Neural crest cell (in vitro differentiated cells): ENCODE measurements at places on chromosomes 4 and X. TPM values are rescaled to one million over a fixed set of nuclear protein-coding genes. Genes with fewer than 3 reads are reported as not detected.

DNA sequence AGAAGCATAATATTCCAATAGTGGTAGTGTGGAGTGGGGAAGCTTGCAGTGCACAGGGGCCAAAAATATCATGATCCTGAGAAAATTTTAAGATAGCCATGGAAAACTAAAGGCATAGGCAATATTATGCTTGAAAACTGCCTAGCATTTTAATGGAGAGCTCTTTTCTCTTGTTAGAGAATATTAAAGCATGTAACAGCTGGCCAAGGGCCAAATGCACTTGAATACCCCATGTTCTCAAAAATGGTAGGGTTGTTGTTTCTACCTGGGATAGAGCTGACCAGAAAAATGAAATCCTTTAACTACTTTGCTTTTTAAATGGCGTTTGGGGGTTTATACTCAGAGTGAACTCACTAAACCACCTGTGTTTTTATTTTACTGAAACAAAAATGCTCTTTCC lies 739.6 kb upstream of the SLIT2 start:
- no peak for DNase-seq

GRCh38 chr4:111618908-111619307 lies 526.3 kb upstream of the FAM241A start:
- no peak for DNase-seq

DNA sequence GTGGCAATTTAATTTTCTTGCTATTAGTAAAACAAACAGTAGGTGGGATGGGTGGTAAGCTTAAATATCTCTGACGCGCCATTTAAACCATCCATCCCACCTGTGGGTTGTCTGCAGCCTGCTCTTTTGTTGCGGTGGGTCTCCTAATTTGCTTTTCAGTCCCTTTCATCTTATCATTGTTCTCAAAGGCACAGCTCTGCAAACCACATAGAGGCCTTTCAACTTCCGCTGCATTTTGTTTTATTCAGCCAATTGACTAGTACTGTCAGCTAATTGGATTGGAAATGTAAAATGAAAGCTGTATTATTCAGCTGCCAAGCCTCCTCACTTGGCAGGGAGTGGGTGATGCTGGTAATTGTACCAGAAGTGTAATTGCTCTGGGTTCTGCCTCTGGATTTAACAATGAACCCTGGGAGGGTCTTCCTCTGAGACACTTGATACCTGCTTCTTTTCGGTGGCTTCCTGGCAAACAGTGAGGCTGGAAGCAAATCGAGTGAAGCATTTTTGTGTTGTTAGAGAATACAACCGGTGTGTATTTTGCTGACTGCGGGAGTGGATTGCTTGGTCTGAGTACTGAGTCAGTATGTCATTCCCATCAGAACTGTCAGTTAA lies 165.6 kb downstream of the FRAS1 start:
- no peak for DNase-seq

DNA sequence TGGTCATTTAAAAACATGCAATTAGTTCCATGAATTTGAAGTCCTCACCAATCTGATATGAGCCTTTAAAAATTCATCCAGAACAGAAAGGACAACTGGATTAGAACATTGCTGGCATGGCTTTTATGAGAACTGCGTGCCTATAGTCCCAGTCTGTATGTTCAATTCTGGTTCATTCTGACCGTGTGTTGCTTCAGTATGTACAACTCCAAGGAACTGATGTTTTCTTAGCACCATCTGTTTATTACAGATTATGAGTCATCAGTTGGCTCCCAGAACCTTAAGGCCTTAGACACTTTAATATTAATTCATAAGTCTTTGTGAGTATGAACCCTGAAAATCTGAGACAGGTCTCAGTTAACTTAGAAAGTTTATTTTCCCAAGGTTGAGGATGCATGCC lies 115.0 kb downstream of the CEP44 start:
- no peak for DNase-seq

GRCh38 chr4:4315461-4316149 lies 25.6 kb downstream of the ZBTB49 start:
- DNase-seq = no peak

DNA sequence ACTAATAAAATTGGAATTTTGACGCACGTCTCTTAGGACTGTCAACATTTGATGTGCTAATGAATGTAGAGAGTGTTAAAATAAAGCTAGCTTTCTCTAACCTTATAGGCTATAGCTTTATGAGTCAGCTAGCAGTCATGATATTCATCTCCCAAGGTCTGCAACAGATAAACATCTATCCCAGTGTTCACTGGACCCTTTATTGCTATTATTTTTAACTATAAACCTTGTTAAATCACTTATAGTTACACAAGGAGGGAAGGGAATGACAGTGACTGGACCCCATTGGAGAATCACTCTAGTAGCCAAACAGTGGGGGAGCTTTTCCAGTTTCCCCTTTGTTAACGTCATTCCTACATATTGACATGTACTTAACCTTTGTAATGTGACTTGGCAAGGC lies 67.9 kb upstream of the SHISA3 start:
- no peak for DNase-seq

RPS6KA6 gene
- 7.8 and 8.8 TPM in 2 replicates for total RNA-seq

DNA sequence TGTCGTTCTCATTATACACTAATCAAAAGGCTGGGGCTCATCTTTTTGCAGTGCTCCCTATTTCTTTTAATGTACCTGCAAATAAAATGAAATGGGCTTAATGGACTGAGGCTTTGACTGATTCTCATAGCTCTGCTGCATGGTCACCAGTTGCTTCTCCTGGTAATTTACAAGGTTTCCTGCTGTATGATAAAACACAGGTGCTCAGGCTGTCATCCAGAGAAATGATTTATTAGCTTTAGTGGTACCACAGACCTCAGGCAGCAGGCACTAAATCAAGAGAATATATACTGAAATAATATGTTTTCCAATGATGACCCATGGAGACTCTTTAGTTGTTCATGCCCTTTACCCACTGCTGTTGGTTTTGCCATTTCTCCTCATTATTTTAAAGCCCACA lies 137.7 kb downstream of the C4orf33 start:
- DNase-seq = no peak

TSPAN5 gene
- 25.0 and 26.3 TPM in 2 replicates for total RNA-seq

- no peak for DNase-seq
These were observed 555.6 kb downstream of the PPARGC1A start for GRCh38 chr4:23333946-23334878.

DNA sequence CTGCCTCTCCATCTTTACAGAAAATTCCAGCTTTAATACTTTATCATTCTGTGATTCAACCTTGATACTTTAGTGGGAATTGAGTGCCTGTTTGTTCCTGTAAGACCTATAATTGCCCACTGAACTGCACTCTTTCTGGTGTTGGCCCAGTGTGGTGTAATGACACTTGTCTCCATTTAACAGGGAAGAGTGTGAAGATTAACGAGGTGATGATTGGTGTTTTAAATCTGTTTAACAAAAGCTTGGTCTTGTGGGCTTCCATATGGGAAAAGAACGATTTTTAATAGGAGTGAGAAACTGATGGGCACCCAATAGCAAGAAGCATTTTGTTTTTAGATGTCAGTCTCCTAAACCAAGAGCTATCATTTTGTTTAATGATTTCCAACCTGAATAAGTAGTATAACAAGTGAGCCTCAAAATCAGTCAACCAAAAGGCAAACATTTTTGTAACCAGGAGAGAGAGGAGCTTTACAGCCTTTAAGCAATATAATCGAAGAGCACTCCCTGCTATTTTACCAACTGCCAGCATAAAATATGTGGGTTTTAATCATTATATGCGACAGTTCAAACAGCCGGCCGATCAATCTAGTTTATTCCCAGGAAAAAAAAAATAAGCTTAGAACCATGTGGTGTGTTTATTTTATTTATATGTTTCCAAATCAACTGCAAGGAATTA lies 50.2 kb downstream of the SUPT20HL1 start:
- DNase-seq = no peak

DNA sequence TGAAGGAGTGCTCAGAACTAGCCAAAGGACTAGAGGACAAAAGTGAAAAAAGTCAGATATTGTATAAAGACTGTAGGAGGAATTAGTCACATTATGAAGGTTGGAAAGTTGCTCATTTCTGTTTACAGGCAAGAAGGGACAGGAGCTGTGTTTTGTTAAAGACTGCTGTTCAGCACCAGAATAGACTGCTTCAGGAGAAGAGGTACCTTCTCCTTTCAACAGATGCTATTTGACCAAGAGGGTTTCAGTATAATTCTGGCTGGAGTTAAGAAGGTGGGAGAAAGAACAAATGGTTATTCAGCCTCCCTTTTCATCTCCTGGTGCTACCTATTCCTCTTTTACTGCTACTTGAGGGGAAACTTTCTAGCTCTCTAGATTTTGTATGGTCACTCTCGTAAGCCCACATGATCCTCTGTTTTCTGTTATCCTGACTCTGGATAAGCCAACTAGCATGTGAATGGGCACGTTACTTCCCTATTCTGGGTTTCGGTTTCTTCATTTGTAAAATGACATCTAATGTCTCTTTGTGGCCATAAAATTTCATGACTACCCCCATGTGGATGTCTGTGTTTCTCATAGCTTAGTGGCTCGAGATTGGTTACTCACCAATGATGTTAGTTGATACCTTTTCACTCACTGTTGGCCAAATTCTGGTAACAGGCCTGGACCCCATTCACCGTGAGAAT lies 68.9 kb downstream of the SH2D1A start:
- no peak for DNase-seq

DNA sequence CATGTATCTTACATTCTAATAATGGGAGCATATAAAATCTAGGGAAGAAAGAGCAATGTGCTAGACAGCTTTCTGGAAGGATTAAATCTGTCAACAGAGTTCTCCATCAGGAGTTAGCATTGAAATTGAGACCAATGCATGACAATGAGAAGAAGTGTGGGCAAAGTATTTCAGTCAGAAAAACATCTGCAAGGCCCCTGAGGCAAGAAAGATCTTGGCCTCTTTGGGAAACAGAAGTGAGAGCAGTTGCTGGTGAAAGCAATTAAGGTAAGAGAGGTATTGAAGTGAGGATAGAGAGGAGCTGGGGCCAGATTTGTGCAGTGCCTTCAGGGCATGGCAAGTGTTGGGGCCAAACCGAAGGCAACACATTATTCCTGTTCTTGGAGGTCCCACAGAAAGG lies 999.1 kb downstream of the STPG2 start:
- DNase-seq = no peak

- DNase-seq = no peak
These were observed 382.0 kb downstream of the GABRG1 start for GRCh38 chr4:45741897-45742296.

DLG3 gene
- 54.3 and 65.6 TPM in 2 replicates for total RNA-seq

- no peak for DNase-seq
These were observed 28.6 kb downstream of the IDS start for GRCh38 chrX:149476513-149476912.

- no peak for DNase-seq
These were observed 316.6 kb upstream of the BOD1L1 start for GRCh38 chr4:13944095-13944511.

TRIM75 gene
- total RNA-seq = not detected in 2 replicates

DNA sequence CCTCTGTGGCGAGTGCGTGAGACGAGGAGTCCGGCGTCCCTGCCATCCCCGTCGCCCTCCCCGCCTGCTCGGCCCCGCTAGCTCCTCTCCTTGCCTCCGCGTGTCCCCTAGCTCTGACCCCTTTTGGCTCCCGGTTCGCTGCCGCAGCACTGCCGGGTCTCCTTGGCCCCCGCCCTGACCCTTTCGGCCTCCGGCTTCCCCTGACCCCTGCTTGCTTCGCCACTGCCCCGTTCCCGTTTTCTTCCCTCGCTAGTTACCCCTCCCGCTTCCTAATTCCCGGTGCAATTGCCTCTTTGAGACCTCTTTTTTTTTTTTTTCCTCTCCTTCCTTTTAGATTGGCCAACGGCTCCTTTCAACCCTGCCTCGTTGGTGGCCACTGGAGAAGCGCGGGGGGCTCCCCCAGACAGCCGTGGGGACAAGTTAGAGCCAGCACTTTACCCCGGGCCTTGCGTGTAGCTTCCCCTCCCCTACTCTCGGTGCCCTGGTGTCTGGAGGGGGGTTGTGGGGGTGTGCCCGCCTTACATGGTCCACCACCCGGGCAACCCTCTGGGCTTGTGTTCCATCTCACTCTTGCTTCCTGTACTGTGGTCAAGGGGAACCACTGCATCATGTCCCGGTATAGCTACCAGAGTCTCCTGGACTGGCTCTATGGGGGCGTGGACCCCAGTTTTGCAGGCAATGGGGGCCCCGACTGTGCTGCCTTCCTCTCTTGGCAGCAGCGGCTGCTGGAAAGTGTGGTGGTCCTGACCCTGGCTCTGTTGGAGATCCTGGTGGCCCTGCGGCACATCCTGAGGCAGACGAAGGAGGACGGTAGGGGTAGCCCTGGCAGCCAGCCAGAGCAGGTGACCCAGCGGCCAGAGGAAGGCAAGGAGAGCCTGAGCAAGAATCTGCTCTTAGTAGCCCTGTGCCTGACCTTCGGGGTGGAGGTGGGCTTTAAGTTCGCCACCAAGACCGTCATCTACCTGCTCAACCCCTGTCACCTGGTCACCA lies 548 bp downstream of the TMEM164 start:
- DNase-seq = no peak

- peak; percentile 10 for DNase-seq
These were observed 54.4 kb upstream of the ACTRT1 start for GRCh38 chrX:128106630-128107029.

NAAA gene
- total RNA-seq = 3.3 and 3.5 TPM in 2 replicates
